Effector memory CD4-positive, alpha-beta T cell (primary cell): ENCODE measurements at places on chromosomes 16 and 17.

DNA sequence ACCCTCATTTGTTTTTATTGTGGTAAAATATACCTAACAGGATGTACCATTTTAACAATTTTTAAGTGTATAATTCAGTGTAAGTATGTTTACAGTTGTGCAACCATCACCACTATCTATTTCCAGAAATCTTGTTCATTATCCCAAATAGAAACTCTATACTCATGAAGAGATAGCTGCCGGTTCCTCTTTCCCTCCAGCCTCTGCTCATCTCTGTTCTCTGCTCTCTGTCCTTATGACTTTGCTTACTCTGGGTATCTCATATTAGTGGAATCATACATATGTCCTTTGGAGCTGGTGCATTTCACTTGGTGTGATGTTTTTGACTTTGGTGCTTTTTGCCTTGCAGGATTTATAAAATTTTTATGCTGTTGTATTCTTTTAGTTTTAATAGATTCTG lies 19.4 kb downstream of the CYLD start:
- no peak for DNase-seq

DNA sequence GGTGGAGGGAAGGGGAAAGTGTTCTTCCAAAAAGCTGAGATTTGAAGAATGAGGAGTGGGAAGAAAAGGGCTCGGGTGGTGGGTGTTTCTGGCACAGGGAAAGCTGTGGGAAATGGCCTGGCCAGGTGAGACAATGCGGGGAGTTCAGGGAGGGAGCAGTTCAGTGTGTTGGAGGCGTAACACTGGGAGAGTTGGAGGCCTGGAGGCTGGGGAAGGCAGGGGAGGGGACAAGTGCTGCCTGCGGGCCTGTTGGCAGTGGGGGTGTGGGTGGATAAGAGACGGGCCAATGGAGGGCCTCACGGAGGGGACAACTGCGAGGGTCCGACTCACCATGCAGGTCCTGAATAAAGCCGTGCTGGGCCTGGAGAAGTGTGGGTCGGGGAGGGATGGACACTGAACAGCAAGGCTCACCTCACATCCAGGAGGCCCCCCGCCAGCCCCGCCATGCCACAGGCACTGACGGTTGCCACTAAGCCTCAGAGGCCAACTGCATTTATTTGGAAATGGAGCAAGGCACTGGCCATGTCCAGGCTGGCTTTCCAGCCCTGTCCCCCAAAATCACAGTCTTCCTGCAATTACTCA lies 17.8 kb upstream of the KRT19 start:
- no peak for DNase-seq

DNA sequence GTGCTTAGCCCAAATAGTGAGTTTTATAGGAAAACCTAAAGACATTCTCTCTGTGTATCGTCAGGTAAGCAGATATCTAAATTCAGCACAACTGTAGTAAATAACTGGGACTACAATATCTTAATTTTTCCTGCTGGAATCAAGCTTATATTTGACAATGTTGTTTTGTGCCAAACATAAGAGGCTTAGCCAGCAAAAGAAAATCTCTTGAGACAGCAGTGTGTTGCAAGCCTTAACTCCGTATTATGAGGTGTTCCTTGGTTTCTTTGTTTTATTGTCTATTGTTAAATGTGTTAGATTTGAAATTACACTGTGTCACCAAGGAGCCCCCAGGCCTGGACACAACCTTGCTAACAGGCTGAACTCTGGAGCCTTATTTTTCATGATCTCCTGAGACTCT lies 1570.6 kb upstream of the GOT2 start:
- no peak for DNase-seq

- no peak for DNase-seq
Measured at GRCh38 chr17:39951924-39952679, 10.7 kb upstream of the GSDMA start.

DNA sequence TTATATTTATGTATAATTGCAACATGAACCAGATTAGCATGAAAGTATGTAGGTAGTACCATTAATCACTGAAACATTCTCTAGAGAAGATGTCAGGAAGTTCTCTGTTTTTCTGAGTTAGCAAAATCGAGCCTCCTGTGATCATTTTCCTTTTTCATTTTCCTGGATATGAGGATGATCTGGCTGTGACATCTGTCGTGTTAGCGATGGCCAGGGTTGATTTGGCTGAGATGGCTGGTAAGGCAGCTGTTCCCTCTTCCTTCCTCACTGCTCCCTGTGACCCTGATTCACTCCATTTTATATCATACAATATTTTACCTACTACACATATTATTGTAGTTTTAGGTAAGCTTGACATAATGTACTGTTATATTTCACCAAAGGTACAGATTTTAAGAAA lies 10.3 kb downstream of the CNTNAP4 start:
- no peak for DNase-seq

GRCh38 chr16:53084746-53085334 lies 30.0 kb downstream of the CHD9 start:
- DNase-seq = no peak

DNA sequence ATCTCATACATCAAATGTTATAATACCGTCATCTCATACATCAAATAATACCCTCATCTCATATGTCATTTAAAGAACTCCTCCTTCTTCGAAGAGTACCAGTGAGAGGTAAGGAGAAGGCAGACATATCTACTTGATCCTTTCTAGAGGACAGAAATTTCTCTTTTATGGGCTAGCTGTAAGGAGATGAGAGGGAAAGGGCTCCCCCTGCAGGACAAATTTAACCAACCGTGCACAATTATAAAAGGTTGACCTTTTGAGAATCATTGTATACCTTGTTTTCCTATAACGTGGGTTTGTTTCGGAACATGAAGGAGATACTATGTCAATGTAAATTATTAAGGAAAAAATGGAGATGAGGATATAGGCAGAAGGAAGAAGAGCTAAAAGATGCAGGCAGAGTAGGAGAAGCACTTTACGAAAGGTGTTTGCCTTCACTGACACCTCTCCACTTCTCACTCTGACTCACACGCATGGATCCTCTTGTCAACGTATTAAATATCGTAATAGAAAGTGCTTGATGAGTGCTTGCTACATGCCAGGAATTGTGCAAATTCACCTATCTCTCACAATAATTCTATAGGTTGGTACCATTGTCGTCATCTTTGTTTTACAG lies 465.9 kb upstream of the ERCC4 start:
- no peak for DNase-seq

- DNase-seq = no peak
Measured at GRCh38 chr16:84751241-84751640, 51.4 kb downstream of the USP10 start.

DNA sequence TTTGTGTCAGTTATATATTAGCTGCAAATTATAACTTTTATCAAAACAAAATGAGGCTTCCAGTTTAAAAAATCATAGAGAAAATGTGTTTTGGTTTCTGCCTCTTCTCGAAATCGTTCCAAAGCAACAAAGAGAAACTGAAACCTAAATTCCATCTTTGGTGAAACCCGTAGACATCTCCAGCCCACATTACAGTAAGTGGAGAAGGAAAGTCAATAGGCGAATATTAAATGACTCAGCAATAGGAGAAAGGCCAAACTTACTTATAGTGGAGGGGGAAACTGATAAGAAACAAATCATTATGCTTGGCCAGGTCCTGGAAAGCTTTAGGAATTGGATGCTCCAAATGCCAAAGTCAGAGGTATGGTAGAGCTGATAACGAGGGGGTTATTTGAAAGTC lies 103.0 kb upstream of the SHISA6 start:
- no peak for DNase-seq

- DNase-seq = no peak
Measured at GRCh38 chr17:7258731-7259554, 3.3 kb downstream of the CLDN7 start.

- DNase-seq = no peak
Measured at GRCh38 chr17:227078-227945, 45.9 kb upstream of the DOC2B start.

- DNase-seq = no peak
Measured at GRCh38 chr17:61508912-61509311, 56.7 kb downstream of the TBX4 start.

- no peak for DNase-seq
Measured at GRCh38 chr17:49995055-49995738, at the start of gene DLX3. Gene DLX3, minus strand, starts transcription at chr17:49995224. Its CDS starts 226 bp downstream, at chr17:49994998.

GRCh38 chr16:470418-470817 lies 45.0 kb downstream of the RAB11FIP3 start:
- DNase-seq = no peak

GRCh38 chr17:83152745-83153611 lies 73.6 kb downstream of the METRNL start:
- DNase-seq = no peak

GRCh38 chr17:66841328-66841727 lies 6.4 kb downstream of the CACNG5 start:
- DNase-seq = no peak

DNA sequence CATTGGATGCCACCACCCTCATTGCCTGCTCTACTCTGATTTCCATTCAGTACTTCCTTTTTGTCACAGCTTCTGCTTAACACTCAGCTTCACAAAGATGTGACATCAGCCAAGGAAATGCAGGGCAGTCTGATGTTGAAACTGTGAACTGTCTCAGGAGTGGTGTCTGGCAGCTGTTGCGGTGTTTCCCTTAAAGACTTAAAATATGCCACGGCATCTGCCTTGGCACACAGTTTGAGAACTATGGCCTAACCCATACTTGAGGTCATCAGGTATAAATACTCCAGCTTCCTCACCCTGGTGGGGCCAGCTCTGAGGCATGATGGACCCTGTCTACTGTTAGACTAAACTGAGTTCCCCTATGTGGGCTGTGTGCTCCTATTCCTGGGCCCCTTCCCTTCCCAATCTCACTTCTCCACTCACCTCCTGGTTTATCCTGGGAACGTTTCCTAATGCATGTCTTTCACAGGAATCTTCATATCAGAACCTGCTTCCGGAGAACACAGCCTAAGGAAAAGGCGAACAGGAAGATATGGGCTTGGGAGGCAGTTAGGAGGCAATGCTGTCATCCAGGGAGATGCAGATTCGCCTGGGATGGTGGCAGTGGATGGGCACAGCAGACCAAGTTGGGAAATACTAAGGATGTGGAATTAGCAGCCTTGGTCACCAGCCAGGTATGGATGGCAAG lies 96.5 kb downstream of the WSCD1 start:
- no peak for DNase-seq

- DNase-seq = no peak
Measured at GRCh38 chr17:81060416-81060815, 25.5 kb downstream of the BAIAP2 start.

DNA sequence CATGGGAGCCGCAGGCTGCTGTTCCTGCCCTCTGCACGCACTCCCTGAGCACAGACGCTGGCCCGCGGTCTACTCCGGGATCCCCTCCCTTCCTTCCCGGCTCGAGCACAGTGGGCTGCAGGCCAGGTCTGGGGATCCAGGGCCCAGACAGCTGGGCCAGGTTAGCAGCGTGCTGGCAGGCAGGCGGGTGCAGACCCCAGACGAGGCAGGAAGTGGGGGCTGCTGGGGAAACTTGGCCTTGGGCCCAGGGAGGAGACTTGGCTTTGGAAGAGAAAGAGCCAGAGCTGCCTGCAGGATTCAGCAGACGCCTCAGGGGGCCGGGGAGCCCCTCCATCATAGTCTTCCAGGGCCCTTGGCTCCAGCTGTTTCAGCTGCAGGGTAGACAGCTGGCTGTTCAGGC lies 30.2 kb upstream of the ABCC3 start:
- DNase-seq = no peak

- DNase-seq = peak; percentile 41
Measured at GRCh38 chr17:81926451-81927151, 934 bp downstream of the MAFG start.

DNA sequence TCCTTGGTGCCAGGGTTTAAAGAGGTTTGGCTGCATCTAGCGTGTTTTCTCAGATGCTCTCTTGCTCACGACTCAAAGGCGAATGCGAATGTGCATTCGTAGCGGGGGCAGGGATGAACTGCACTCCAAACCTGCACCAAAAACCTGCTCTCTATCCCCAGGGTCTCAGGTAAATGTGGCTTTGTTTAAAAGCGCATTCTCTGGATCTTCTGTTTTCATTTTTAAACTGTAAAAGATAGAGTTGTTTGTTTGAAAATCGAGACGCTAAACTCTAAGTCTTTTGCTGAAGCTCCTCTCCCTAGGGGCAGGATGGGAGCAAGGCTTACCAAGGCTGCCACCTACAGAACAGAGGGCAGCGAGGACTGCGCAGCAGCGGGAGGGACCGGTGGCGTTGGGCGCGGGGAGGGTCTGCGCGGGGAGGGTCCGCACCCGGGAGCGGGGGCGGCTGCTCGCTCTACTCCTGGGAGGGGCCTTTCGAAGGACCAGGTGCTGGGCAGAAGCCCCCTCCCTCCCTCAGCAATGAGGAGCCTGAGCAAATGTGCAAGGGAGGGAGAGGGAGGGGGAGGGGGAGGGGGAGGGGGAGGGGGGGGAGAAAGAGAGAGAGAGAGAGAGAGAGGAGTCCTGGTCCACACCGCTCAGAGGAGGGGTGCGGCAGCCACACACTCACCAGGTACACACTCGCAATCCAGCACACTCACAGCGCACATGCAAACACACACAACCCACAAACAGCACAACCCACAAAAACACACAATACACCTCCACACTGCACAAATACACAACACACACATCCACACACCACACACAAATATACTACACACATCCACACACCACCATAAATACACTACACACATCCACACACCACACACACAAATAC lies 142.8 kb downstream of the GRIN2A start:
- no peak for DNase-seq

- no peak for DNase-seq
Measured at GRCh38 chr16:4918781-4919251, 18.1 kb downstream of the PPL start.
